ENCODE measurements at places on chromosomes 6 and 20. TPM values are rescaled to one million over a fixed set of nuclear protein-coding genes. Genes with fewer than 3 reads are reported as not detected.

Gene CDH4
- total RNA-seq: not detected

Gene STX11
- 9.7 TPM for total RNA-seq

Gene UNC93A
- total RNA-seq: not detected

DNA sequence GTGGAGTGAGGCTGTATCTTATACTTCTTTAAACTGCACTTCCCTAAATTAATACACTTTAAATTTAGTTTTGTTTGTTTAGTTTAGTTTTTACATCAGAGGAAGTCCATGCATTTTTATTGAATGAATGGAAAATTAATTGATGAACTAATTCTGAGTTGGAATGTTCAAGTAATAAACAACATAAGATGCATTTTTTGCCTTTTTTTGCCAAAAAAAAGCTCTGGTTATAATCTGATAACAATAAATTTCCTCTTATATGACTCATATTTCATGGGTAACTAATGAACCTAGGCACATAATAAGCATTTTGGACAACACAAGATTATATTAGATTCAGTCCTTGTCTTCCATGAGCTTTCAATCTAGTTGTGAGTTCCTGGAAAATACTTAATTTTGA, 323.1 kb downstream of the CENPW start:
- no peak for DNase-seq

DNA sequence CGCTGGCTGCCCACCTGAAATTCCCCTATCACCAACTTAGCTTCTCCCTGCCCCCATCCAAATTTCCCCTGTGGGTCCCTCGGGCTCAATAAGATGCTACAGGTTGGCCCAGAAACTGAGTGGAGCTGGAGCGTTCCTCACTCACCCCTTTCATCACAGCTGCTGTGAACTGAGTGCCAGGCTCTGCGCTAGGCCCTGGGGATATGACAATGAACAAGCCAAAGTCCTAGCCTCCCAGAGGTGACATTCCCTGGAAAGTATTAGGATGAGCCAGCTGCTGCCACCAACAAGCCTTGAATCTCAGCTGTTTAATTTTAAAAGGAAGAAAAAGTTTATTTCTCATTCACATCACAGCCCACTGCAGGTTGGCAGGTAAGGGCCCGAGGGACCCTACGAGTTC, 86.6 kb upstream of the EYA2 start:
- DNase-seq: no peak

DNA sequence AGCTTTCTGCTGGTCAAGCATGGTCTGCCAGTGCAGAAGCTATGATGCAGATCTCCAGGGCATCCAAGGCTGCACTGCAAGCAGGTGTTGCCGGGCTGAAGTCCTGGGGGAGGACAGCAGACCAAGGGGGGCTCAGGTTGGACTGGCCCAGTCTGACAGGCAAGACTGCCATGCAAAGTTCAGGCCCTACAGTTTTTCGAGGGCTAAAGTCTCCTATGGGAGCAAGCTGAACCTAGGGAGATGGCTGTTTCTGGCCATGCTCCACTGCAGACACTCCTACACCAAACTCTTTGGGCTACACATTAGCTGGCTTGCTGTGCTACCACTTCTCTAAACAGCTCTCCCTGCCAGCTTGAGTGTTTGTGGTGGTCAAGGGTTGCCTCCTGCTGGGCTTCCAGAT, 130.0 kb upstream of the SYNCRIP start:
- DNase-seq: no peak

GRCh38 chr20:9829835-9830234, 9.0 kb downstream of the PAK5 start:
- DNase-seq: no peak

- DNase-seq: no peak
These were observed 21.2 kb downstream of the IFNGR1 start for GRCh38 chr6:137197684-137198645.

Measured in SJSA1 (cell line).